ENCODE measurements at places on chromosomes 4 and X. TPM values are rescaled to one million over a fixed set of nuclear protein-coding genes. Genes with fewer than 3 reads are reported as not detected.

The PPP2R3B gene
- 8.0 TPM for polyA plus RNA-seq

The SPARCL1 gene
- not detected for polyA plus RNA-seq

The PRIMPOL gene
- 21.5 TPM for polyA plus RNA-seq

The CCDC110 gene
- polyA plus RNA-seq, result not detected

The KLHL13 gene
- polyA plus RNA-seq, result 0.59 TPM

The CT45A10 gene
- polyA plus RNA-seq, result not detected

The STAG2 gene
- 57.4 TPM for polyA plus RNA-seq

The PHKA2 gene
- polyA plus RNA-seq, result 7.9 TPM

The NAP1L2 gene
- 0.63 TPM for polyA plus RNA-seq

- no peaks in the 10 kb centered on the region for H3K36me3 ChIP-seq
- H3K4me1 ChIP-seq, result no peaks in the 10 kb centered on the region
- no peak overlapping the region for H3K4me3 ChIP-seq
Measured at GRCh38 chr4:188781655-188782054, 642.4 kb downstream of the TRIML1 start.

DNA sequence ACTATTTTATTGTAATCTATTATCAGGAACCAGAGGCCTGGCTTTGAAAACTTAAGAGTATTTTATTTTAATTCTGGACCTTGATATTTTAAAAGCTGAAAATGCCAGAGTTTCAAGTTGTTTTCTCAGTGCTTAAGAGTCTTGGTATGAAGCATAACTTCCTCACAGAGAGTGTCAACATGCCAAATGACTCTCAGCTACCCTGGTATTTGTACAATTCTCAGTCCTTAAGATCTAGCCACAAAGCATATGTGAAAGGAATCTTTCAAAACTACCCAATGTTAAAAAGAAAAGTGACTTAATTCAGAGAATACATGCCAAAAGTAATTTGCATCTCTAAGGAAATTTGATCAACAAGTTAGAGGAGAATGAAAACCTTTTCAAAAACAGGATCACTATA is 171.9 kb downstream of the DKK2 start:
- no peak overlapping the region for H3K27ac ChIP-seq
- H3K4me3 ChIP-seq, result no peak overlapping the region
- DNase-seq, result no peak
- H3K27me3 ChIP-seq, result no peaks in the 10 kb centered on the region
- no peaks in the 10 kb centered on the region for H3K36me3 ChIP-seq

DNA sequence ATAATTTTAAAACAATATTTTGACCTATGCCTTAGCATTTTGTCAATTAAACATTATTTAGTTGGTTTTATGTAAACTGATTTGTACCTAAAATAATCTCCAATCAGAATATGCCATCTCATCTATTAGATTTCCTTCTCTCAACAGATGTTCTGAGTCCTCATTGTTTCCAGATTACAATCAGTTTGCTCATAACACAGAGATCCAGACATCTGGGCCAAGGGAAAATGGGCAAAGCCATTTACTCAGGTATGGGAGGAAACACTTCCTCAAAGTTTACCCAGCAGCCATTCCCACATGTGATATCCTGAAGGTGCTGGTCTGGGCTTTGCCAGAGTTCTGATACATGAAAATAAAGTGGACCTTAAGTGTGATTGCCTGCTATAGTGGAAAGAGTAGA is 217.9 kb upstream of the GPC4 start:
- H3K27ac ChIP-seq, result no peak overlapping the region
- H3K4me3 ChIP-seq, result no peak overlapping the region
- H3K27me3 ChIP-seq, result no peaks in the 10 kb centered on the region
- no peaks in the 10 kb centered on the region for H3K4me1 ChIP-seq
- no peaks in the 10 kb centered on the region for H3K36me3 ChIP-seq
- DNase-seq, result no peak

DNA sequence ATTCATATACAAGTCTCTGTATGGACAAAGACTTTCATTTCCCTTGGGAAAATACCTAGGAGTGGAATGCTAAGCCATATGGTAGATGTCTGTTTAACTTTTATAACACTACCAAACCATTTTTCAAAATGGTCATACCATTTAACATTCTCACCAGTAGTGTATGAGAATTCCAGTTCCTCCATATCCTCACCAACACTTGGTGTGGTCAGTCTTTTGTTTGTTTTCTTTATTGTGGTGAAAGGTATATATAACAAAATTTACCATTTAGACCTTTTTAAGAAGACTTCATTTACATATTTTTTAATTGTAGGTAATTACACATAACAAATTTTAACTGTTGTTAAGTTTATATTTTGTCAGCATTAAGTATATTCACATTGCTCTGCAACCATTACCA is 12.7 kb upstream of the APLN start:
- DNase-seq, result no peak
- H3K4me3 ChIP-seq, result no peak overlapping the region
- no peak overlapping the region for H3K27ac ChIP-seq
- H3K36me3 ChIP-seq, result no peaks in the 10 kb centered on the region

DNA sequence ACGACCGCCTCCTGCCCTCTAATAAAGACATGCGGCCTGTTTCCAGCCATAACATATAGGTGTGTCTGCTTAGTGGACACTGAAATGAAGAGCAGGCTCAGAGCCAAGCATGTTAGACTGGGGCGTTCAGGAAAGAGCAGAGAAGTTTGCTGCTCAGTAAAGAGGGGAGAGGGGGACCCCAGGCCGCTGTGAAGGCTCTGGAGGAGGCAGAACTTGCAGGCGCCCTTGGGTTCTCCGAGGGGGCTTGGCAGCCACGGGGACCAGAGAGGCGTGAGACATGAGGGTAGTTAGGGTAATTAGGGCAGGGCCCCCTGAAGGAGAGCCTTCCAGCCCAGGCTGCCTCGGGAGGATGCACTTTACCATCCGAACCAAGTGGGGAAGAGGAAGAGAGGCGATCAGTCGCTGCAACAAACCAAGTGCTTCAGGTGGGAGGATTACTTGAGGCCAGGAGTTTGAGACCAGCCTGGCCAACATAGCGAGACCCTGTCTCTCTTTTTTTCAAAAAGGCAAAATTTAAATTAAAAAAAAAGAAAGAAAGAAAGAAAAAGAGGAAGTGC is 46.6 kb upstream of the CDKN2AIP start:
- no peak overlapping the region for H3K27ac ChIP-seq
- peaks cover 5% of the 10 kb centered on the region for H3K4me1 ChIP-seq
- H3K4me3 ChIP-seq, result no peak overlapping the region
- H3K36me3 ChIP-seq, result no peaks in the 10 kb centered on the region

- H3K27me3 ChIP-seq, result no peaks in the 10 kb centered on the region
- peaks cover 23% of the 10 kb centered on the region for H3K4me1 ChIP-seq
- peak; percentile 49 for DNase-seq
- H3K36me3 ChIP-seq, result no peaks in the 10 kb centered on the region
Measured at GRCh38 chrX:37825215-37825842, 22.0 kb downstream of the DYNLT3 start.

DNA sequence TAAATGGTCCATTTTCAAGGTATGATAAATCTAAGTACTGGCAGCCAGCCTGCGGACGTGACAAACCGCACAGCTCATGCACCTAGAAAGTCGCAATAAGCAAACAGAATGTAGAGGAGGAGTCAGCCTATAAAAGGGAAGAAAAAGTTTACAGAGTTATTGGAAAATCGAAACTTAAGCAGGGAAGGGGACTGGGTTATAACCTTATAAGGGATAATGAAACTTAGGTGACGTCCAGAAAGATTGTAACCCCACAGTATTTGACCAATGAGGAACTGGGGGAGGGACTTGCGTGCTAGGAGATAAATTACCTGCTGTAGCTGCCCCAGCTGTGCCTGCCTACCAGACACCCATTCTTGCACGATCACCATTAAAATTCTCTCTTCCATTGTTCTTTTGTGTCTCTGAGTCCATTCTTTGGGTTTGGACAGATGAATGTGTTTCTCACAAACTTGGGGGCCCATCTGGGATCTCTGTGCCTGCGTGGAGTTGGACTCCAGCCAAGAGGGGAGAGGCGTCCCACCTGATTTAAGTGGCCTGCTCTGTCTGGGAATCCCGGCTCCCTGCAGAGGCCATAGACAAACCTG is 61.0 kb downstream of the ZCCHC12 start:
- H3K36me3 ChIP-seq, result no peaks in the 10 kb centered on the region
- no peaks in the 10 kb centered on the region for H3K27me3 ChIP-seq
- no peak overlapping the region for H3K27ac ChIP-seq
- H3K4me1 ChIP-seq, result no peaks in the 10 kb centered on the region
- no peak for DNase-seq
- H3K4me3 ChIP-seq, result no peak overlapping the region

- no peak for DNase-seq
- no peaks in the 10 kb centered on the region for H3K36me3 ChIP-seq
- peaks cover 12% of the 10 kb centered on the region for H3K4me1 ChIP-seq
- peak overlapping the region; percentile 46 for H3K27ac ChIP-seq
- peak overlapping the region; percentile 78 for H3K4me3 ChIP-seq
Measured at GRCh38 chr4:39181520-39181904, 817 bp upstream of the WDR19 start.

DNA sequence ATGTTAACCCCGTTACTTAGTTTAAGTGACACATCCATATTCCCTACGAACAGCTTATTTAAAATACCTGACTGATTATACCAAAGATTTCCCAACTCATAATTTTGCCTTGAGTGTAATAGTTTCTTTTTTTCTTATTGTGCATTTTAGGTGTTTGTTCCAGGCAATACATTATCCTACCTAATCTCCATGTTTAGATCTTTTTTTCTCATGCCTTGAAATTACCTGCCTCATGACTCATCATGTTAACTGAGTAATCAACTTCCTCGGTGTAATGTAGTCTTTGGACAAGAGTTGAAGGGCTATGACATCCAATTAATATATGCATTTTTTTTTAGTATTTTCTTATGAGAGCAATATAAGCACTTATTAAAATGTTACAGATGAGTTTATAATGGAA is 228.7 kb upstream of the ANKRD50 start:
- no peak for DNase-seq
- H3K27ac ChIP-seq, result no peak overlapping the region
- no peaks in the 10 kb centered on the region for H3K27me3 ChIP-seq
- H3K4me3 ChIP-seq, result no peak overlapping the region
- no peaks in the 10 kb centered on the region for H3K4me1 ChIP-seq

DNA sequence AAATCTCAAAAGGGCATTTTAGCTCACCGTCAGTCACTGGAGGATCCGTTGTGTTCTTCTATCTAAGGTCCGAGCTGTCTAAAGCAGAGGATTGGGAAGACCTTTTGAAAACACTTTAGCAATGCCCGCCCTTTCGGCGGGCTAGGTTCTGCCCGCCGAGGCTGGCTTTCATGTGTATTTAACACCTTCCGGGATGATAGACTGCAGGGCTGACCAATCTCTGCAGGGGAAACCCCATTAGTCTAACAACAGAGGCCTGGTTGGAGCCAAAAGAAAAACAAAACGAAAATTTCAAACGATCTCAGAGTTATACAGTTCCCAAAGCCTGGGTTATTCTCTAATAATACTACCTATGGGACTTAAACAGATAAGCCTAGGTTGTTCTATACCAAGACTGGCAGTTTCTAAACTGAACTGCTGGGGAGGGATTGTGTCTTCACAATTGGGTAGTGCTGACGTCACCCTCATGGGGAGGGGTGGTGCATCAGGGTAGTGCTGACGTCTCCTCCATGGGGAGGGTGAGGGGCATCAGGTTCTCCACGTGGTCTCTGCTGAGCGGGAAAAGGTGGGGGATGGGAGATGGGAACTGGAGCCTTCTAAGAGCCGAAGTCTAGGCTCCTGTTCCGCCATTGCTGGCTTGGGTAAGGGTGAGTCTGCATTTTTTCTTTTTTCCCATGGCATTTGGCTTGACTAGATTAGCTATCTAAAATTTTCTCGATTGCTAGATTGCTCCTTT is 14.8 kb upstream of the CUL4B start:
- H3K36me3 ChIP-seq, result no peaks in the 10 kb centered on the region
- H3K4me3 ChIP-seq, result no peak overlapping the region
- H3K27ac ChIP-seq, result no peak overlapping the region
- H3K4me1 ChIP-seq, result peaks cover 3% of the 10 kb centered on the region
- H3K27me3 ChIP-seq, result no peaks in the 10 kb centered on the region

- no peak overlapping the region for H3K4me3 ChIP-seq
- no peaks in the 10 kb centered on the region for H3K4me1 ChIP-seq
- H3K27me3 ChIP-seq, result no peaks in the 10 kb centered on the region
- H3K36me3 ChIP-seq, result no peaks in the 10 kb centered on the region
- no peak for DNase-seq
- H3K27ac ChIP-seq, result no peak overlapping the region
Measured at GRCh38 chrX:65451663-65452062, 82.9 kb downstream of the LAS1L start.

DNA sequence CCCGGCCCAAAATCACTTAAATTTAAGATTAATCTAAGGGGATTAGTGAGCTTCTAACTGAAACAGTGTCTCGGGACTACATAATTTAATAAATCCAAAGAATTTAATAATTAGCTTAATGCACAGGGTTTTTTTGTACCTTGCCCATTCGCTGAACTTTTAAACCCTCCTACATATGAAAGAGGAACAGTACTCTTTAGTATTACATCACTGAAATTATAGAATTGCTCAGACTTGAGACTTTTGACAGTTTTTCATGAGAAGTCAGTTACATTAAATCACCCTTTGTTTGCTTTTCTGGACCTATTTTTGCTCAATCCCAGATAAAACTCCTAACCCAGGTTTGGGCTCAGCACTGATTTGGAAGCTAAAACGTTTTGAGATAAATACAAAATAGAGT is 2.4 kb upstream of the TADA2B start:
- H3K4me3 ChIP-seq, result no peak overlapping the region
- DNase-seq, result no peak
- H3K27ac ChIP-seq, result no peak overlapping the region
- H3K4me1 ChIP-seq, result peaks cover 24% of the 10 kb centered on the region
- no peaks in the 10 kb centered on the region for H3K36me3 ChIP-seq
- H3K27me3 ChIP-seq, result no peaks in the 10 kb centered on the region

GRCh38 chr4:73607375-73608033 is 12.7 kb downstream of the RASSF6 start:
- H3K36me3 ChIP-seq, result no peaks in the 10 kb centered on the region
- no peak overlapping the region for H3K27ac ChIP-seq
- H3K4me3 ChIP-seq, result no peak overlapping the region
- peaks cover 17% of the 10 kb centered on the region for H3K4me1 ChIP-seq
- H3K27me3 ChIP-seq, result no peaks in the 10 kb centered on the region
- DNase-seq, result no peak

GRCh38 chr4:76420188-76420761 is 666 bp downstream of the CCDC158 start:
- H3K4me3 ChIP-seq, result no peak overlapping the region
- no peak for DNase-seq
- H3K36me3 ChIP-seq, result no peaks in the 10 kb centered on the region
- H3K27me3 ChIP-seq, result peaks cover 5% of the 10 kb centered on the region
- H3K27ac ChIP-seq, result no peak overlapping the region
- H3K4me1 ChIP-seq, result no peaks in the 10 kb centered on the region

GRCh38 chr4:187065396-187065795 is 341.7 kb upstream of the FAT1 start:
- H3K27me3 ChIP-seq, result no peaks in the 10 kb centered on the region
- no peaks in the 10 kb centered on the region for H3K36me3 ChIP-seq
- no peak for DNase-seq

DNA sequence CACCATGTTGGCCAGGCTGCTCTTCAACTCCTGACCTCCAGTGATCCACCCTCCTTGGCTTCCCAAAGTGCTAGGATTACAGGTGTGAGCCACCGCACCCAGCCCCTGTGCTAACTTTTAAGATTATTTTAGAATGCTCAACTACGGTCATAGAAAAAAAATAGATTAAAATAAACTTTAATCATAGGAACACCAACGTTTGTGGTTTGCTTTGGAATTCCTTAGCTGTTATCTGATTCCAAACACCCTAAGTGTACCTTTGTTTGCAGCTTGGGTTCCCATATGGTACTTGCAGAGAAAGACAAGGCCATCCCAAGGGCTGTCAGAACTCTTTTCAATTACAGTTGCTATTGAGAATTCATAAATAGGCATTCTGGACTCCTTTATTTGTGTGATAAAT is 90.1 kb upstream of the EFHC2 start:
- H3K36me3 ChIP-seq, result no peaks in the 10 kb centered on the region
- H3K4me3 ChIP-seq, result no peak overlapping the region
- no peaks in the 10 kb centered on the region for H3K27me3 ChIP-seq
- H3K4me1 ChIP-seq, result no peaks in the 10 kb centered on the region
- no peak overlapping the region for H3K27ac ChIP-seq
